K562 (cell line): ENCODE measurements at places on chromosomes 7 and 10. TPM values are rescaled to one million over a fixed set of nuclear protein-coding genes. Genes with fewer than 3 reads are reported as not detected.
A peak's percentile ranks its signal among the peaks of the same experiment; 100 is the strongest.

DNA sequence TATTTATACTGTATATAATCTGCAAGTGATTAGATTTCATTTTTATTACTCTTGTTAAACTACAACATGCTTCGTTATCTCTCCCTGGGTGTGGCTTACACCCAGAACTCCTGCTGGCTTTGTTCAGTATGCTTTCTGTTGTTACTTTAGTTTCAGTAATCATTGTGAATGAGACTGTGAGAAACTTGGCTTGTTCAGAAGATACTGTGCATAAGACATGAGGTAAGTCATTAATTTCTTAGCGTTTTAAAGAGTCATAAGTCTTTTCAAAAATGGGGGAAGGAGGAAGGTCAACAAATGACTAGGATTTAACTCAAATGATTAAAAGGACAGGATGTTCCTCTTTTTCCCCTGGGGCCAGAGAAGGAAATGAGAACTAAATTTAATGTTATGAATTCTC, 11.6 kb upstream of the ADD3 start:
- DNase-seq: peak; percentile 32
- H3K27ac ChIP-seq: peak overlapping the region; percentile 34; the same call in 2 of the 3 replicates
- no peaks in the 10 kb centered on the region for H3K36me3 ChIP-seq
- no peaks in the 10 kb centered on the region for H3K27me3 ChIP-seq
- H3K4me1 ChIP-seq: peaks cover 34% of the 10 kb centered on the region; the same call in 2 of the 3 replicates

DNA sequence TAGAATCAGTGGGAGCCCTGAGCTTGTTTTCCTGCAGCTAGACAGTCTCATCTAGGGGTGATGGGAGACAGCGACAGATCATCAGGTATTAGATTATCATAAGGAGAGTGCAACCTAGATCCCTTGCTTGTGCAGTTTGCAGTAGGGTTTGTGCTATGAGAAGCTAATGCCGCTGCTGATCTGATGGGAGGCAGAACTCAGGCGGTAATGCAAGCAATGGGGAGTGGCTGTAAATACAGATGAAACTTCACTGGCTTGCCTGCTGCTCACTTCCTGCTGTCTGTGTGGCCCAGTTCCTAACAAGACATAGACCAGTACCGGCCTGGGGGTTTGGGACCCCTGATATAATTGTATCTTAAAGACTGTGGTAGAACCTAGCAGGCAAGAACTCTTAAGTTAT, 17.6 kb downstream of the NRBF2 start:
- H3K4me3 ChIP-seq: no peak overlapping the region
- peaks cover 58% of the 10 kb centered on the region for H3K36me3 ChIP-seq
- H3K27me3 ChIP-seq: no peaks in the 10 kb centered on the region
- H3K27ac ChIP-seq: no peak overlapping the region
- DNase-seq: no peak

DNA sequence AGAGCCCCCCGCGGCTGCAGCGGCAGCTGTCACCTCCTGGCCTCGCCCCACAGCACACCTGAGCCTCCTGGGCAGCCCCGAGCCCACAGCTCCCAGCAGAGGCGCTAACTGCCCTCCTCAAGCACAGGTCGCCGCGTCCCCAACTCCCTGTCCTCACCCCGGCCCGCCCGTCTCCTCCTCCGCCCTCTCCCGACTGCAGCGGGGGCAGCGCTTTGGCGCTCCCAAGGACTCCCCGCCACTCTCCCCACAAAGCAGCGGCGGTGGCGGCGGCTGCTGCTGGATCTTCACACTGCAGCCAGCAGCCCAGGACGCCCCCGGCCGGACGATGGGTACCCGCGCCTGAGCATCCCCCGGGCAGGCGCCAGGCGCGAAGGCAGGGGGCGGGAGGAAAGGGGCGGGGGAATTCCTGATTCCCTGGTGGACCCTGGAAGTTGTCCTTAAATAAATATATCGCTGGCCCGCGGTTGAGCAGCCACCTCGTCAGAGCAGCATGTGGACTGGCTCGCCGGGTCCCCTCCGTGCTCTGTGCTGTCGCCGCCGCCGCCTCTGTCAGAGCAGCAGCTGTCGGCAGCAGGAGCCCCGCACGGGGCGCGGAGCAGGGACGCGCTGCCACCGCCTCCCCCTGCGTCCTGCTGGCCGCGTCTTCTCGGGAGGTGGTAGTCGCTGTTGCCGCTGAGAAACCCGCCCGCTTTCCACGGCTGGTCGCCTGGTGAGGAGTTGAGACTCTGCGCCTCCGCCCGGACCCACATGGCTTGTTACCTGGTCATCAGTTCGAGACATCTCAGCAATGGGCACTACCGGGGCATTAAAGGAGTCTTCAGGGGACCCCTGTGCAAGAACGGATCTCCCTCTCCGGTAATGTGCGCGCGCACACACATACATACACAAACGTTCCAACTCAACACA, at the start of gene ZNF804B:
ZNF804B (plus strand) TSS at position 471 of the 906 bp plus-strand sequence; CDS start at position 748, 277 bp downstream.
- no peaks in the 10 kb centered on the region for H3K36me3 ChIP-seq
- DNase-seq: no peak
- no peak within 1 kb of the TSS for H3K27ac ChIP-seq
- peak within 1 kb of the TSS; percentile 45 for H3K4me3 ChIP-seq
- no peaks in the 10 kb centered on the region for H3K27me3 ChIP-seq

- no peak overlapping the region for H3K27ac ChIP-seq
- H3K27me3 ChIP-seq: no peaks in the 10 kb centered on the region
- H3K4me3 ChIP-seq: no peak overlapping the region
- H3K36me3 ChIP-seq: no peaks in the 10 kb centered on the region
Measured at GRCh38 chr10:49230004-49230403, 41.8 kb upstream of the TMEM273 start.

ZNF655 gene
- polyA plus RNA-seq: 130 and 137 TPM in 2 replicates

DNA sequence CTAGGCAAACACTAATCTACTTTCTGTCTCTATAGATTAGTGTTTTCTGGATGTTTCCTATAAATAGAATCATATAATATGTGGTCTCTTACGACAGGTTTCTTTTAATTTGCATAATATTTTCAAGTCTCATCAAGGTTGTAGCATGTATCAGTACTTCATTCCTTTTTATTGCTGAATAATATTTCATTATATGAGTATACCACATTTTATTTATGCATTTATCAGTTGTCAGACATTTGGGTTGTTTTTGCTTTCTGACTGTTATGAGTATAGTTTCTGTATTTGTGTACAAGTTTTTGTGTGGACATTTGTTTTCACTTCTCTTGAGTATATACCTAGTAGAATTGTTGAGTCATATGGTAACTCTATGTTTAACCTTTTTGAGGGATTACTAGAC, 48.2 kb downstream of the SHOC2 start:
- no peak overlapping the region for H3K4me3 ChIP-seq
- H3K36me3 ChIP-seq: peaks cover 8% of the 10 kb centered on the region; the same call in 1 of the 3 replicates
- no peak for DNase-seq
- no peak overlapping the region for H3K27ac ChIP-seq
- no peaks in the 10 kb centered on the region for H3K27me3 ChIP-seq
- no peaks in the 10 kb centered on the region for H3K4me1 ChIP-seq

DNA sequence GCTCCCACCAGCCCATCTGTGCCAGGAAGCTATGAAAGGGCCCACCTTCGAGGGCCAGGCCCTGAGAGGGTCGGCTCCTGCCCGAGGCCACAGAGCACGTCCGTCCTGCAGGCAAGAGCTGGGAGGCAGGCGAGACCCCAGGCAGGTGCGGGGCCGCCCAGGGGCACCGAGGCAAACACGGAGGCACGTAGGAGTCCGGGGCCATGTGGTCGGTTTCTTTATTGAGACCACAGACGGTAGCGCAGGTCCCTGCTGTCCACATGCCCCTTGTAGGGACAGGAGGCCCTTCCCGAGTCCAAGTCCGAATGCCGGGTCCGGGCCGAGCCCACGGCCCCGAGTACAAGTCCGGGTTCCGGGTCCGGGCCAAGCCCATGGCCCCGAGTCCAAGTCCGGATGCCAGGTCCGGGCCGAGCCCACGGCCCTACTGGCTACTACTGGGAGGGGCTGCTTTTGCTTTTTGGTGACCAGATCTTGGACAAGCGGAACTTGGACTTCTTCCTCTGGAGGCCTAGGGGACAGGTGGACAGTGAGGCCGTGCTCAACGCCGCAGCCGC, 25.0 kb downstream of the MICALL2 start:
- peaks cover 48% of the 10 kb centered on the region for H3K36me3 ChIP-seq
- no peaks in the 10 kb centered on the region for H3K27me3 ChIP-seq

- H3K27ac ChIP-seq: no peak overlapping the region
- no peaks in the 10 kb centered on the region for H3K36me3 ChIP-seq
- no peak overlapping the region for H3K4me3 ChIP-seq
- H3K27me3 ChIP-seq: no peaks in the 10 kb centered on the region
- peaks cover 6% of the 10 kb centered on the region; the same call in 2 of the 3 replicates for H3K4me1 ChIP-seq
Measured at GRCh38 chr7:13262929-13263530, 575.6 kb downstream of the ARL4A start.

DNA sequence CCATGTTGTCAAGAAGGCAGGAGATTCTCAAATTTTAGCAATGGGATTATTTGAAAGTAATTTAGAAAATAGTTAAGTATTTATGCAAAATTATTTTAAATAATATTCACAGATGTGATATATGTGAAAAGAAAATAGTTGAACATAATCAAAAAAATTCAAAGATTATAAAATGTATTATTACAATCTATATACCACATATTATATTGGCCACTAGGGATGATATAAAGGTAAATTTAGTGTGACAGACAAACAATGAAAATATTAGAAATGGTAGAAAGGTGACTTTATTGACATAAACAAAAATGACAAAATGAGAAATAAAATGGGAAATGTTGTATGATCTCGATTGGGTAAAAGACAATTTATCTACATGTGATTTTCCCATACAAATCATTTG, 385.5 kb downstream of the PCDH15 start:
- H3K4me3 ChIP-seq: no peak overlapping the region
- H3K36me3 ChIP-seq: no peaks in the 10 kb centered on the region
- H3K4me1 ChIP-seq: no peaks in the 10 kb centered on the region
- no peak overlapping the region for H3K27ac ChIP-seq

GRCh38 chr7:1669064-1669951, 769 bp upstream of the ELFN1 start:
- H3K4me1 ChIP-seq: peaks cover 64% of the 10 kb centered on the region
- no peak overlapping the region for H3K4me3 ChIP-seq

- H3K4me1 ChIP-seq: no peaks in the 10 kb centered on the region
- H3K4me3 ChIP-seq: no peak overlapping the region
- no peaks in the 10 kb centered on the region for H3K36me3 ChIP-seq
- H3K27ac ChIP-seq: no peak overlapping the region
- DNase-seq: no peak
Measured at GRCh38 chr7:45596665-45597095, 22.5 kb downstream of the ADCY1 start.

DNA sequence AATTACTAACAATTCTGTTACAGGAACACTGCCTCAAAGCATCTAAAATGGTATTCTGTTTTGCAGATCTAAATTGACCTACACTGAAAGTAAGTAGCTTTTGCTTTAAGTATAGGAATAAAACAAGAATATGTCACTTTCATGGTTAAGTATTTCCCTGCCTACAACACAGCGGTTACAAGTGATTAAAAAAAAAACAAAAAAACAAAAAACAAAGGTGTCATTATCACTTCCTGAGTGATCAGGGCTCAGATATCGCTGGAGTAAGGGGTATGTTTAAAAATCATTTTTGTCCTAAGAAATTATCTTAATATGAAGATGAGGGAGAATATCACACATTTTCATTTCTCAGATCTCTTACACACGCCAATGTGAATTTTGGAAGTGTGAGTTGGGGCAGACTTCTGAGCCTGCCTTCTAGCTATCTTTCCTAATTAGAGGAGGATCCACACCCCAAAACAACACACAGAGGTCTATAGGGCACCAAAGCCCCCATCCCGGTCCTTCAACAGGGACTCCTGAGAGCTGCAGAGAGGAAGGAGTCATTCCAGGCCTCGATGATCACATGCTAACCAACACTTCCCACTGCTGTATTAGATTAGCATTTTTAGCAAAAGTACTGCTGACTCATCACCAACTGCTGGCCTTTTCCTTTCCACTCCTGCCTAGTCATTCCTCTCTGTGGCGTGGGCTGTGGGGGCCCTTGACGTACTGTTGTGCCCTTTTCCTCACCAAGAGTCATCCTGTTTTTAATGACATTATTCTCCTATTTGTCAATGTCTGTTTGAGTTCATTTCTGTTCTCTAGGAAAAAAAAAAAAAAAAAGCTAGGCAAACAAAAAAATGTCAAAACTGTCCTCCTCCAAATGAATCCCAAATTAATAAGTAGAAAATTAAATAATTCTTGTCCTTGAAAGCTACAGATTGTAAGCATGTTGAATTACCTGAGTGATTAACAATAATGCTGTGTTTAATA, 31.2 kb downstream of the PRTFDC1 start:
- H3K4me1 ChIP-seq: peaks cover 18% of the 10 kb centered on the region
- H3K27ac ChIP-seq: peak overlapping the region; percentile 88
- H3K4me3 ChIP-seq: no peak overlapping the region
- H3K36me3 ChIP-seq: no peaks in the 10 kb centered on the region
- DNase-seq: peak; percentile 77

DNA sequence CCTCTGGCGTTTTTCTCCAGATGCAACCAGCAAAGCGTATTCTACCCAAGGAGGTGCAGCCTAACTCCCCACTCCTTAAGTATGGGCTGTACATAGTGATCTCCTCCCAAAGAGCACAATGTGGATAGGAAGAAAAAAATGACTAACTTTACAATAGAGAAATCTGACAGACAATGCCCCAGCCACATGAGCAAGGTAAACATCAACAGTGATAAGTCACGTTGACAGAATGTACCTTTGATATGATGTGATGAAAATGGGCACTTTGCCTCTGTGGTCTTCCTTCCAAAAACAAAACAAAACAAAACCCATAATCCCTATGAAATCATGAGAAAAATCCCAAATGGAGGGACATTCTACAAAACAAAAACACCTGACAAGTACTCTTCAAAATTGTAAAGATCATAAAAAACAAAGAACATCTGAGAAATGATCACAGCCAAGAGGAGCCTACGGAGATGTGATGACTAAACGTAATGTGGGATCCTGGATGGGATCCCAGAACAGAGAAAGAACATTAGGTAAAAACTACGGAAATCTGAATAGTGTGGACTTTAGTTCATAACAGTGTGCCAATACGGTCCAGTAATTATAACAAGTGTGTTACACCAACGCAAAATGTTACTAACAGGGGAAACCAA, 50.6 kb downstream of the ABLIM1 start:
- H3K27me3 ChIP-seq: no peaks in the 10 kb centered on the region
- DNase-seq: no peak
- no peaks in the 10 kb centered on the region for H3K4me1 ChIP-seq
- H3K27ac ChIP-seq: no peak overlapping the region

- H3K27ac ChIP-seq: no peak overlapping the region
- DNase-seq: no peak
- H3K4me1 ChIP-seq: no peaks in the 10 kb centered on the region
- no peaks in the 10 kb centered on the region; the same call in 2 of the 3 replicates for H3K27me3 ChIP-seq
- H3K36me3 ChIP-seq: no peaks in the 10 kb centered on the region
Measured at GRCh38 chr10:123787566-123787965, 104.0 kb downstream of the CPXM2 start.

DNA sequence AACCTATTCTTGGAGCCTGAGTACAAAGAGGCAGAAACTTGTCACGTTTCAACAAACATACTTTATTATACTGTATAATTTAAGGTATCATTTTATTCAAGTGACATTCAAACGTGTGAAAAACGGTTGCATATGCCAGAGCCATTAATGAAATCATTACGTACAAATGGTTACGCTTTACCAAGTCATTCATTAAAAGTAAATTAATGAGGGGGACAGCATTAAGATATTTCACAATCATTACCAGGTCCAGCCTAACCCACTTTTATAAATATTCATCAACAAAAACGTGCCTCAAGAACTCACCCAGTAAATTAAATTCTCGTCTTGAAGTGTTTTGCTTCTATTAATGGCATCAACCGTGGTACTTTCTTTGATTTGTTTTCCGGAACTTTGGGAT, 253.0 kb downstream of the RPS24 start:
- H3K4me3 ChIP-seq: no peak overlapping the region
- H3K27me3 ChIP-seq: peaks cover 41% of the 10 kb centered on the region
- H3K36me3 ChIP-seq: no peaks in the 10 kb centered on the region
- no peaks in the 10 kb centered on the region for H3K4me1 ChIP-seq

- peaks cover 13% of the 10 kb centered on the region; the same call in 2 of the 3 replicates for H3K4me1 ChIP-seq
- peaks cover 18% of the 10 kb centered on the region for H3K36me3 ChIP-seq
- no peaks in the 10 kb centered on the region for H3K27me3 ChIP-seq
- no peak overlapping the region for H3K4me3 ChIP-seq
- no peak overlapping the region for H3K27ac ChIP-seq
Measured at GRCh38 chr10:43576062-43576461, 1.6 kb upstream of the ZNF239 start.

HTR7 gene
- polyA plus RNA-seq: 0.17 and 0.28 TPM in 2 replicates
